ENCODE measurements at places on chromosomes 5 and 9.

- H3K4me1 ChIP-seq: peaks cover 39% of the 10 kb centered on the region
- peaks cover 23% of the 10 kb centered on the region for H3K27me3 ChIP-seq
- no peaks in the 10 kb centered on the region for H3K36me3 ChIP-seq
- H3K27ac ChIP-seq: no peak overlapping the region
Observed at GRCh38 chr9:133509179-133510083, 15.3 kb downstream of the MYMK start.

GRCh38 chr5:59765446-59765845 is 128.1 kb downstream of the PDE4D start:
- no peak overlapping the region for H3K4me3 ChIP-seq
- H3K27me3 ChIP-seq: peaks cover 43% of the 10 kb centered on the region
- H3K4me1 ChIP-seq: peaks cover 5% of the 10 kb centered on the region
- no peak overlapping the region for H3K27ac ChIP-seq

- no peak overlapping the region for H3K4me3 ChIP-seq
- peaks cover 2% of the 10 kb centered on the region for H3K4me1 ChIP-seq
- DNase-seq: no peak
- no peaks in the 10 kb centered on the region for H3K27me3 ChIP-seq
Observed at GRCh38 chr5:57032151-57032551, 80.2 kb upstream of the MIER3 start.

DNA sequence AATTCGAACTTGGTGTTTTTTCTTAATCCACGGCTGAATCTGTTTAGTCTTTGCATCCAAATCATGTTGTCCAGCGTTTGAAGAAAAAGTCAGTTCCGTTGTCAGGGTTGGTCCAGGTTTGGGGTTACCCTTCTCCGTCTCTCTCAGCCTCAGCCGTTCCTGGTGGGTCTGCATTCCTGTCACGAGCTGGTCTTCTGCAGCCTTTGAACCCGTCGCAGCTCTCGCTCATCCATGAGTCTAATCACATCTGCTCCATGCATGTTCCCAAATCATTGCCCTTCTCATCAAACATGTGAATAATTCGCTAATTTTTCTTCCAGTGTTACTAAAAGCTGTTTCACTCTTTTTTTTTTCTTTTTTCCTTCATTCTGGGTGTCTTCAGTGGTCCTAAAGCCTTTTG is 39.0 kb upstream of the EXOC3 start:
- no peaks in the 10 kb centered on the region for H3K27me3 ChIP-seq
- DNase-seq: no peak
- H3K27ac ChIP-seq: no peak overlapping the region
- H3K4me1 ChIP-seq: peaks cover 16% of the 10 kb centered on the region

- peak; percentile 50 for DNase-seq
- H3K4me1 ChIP-seq: peaks cover 4% of the 10 kb centered on the region
- peaks cover 12% of the 10 kb centered on the region for H3K36me3 ChIP-seq
- H3K27ac ChIP-seq: no peak overlapping the region
- no peaks in the 10 kb centered on the region for H3K27me3 ChIP-seq
Observed at GRCh38 chr5:134651531-134651930, 2.9 kb downstream of the SEC24A start.

DNA sequence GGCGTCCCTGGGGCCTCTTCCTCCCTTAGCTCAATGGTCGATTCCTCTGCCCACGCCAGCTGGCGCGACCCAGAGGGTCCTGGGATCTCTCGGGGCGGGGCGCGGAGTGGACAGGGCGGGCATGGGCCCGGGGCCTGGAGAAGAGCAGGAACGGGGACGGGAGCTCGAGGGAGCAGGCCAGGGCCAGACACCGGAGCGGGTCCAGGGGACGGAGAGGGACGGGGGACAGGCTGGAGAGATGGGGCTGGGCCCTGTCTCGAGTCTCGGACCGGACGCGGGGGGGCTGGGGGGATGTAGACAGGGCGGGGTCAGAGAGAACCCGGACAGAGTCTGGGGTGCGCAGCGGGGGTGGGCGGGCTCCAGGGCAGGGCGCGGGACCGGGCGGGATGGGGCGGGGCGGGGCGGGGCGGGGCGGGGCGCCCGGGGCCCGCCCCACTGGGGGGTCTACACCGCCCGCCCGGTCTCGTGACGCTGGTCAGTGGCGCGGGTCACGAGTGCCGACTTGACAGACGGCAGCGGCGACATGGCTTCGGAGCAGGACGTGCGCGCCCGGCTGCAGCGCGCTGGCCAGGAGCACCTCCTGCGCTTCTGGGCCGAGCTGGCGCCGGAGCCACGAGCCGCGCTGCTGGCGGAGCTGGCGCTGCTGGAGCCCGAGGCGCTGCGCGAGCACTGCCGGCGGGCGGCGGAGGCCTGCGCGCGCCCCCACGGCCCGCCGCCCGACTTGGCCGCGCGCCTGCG is at the start of gene UAP1L1:
UAP1L1 (plus strand) TSS at position 508 of the 738 bp plus-strand sequence; CDS start at position 524, 16 bp downstream.
- H3K27ac ChIP-seq: no peak within 1 kb of the TSS
- H3K36me3 ChIP-seq: peaks cover 36% of the 10 kb centered on the region
- H3K27me3 ChIP-seq: no peaks in the 10 kb centered on the region
- H3K4me1 ChIP-seq: peaks cover 25% of the 10 kb centered on the region

GRCh38 chr9:127225801-127226625 is 38.6 kb upstream of the GARNL3 start:
- no peaks in the 10 kb centered on the region for H3K36me3 ChIP-seq
- no peak for DNase-seq
- no peak overlapping the region for H3K27ac ChIP-seq
- H3K27me3 ChIP-seq: peaks cover 19% of the 10 kb centered on the region
- no peak overlapping the region for H3K4me3 ChIP-seq

DNA sequence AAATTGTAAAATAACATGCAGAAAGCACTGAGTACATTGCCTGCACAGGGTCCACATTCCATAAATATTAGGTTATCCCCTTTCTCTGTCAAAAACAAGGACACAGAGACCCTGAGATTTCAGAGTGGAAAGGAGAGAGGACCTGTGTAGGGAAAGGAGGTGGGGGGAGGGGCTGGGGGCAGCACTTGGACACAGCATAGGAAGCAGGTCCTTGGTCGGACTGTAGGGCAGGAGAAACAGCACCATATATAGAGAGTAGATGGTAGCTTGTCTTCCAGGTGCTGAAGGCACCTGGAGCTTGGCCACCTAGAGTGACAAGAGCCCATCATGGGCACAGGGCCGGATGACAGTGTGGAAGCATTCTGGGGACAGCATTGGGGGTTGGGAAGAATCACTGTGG is 2.4 kb downstream of the TPM2 start:
- peak overlapping the region; percentile 4 for H3K27ac ChIP-seq
- H3K27me3 ChIP-seq: no peaks in the 10 kb centered on the region
- no peak overlapping the region for H3K4me3 ChIP-seq
- no peak for DNase-seq

DNA sequence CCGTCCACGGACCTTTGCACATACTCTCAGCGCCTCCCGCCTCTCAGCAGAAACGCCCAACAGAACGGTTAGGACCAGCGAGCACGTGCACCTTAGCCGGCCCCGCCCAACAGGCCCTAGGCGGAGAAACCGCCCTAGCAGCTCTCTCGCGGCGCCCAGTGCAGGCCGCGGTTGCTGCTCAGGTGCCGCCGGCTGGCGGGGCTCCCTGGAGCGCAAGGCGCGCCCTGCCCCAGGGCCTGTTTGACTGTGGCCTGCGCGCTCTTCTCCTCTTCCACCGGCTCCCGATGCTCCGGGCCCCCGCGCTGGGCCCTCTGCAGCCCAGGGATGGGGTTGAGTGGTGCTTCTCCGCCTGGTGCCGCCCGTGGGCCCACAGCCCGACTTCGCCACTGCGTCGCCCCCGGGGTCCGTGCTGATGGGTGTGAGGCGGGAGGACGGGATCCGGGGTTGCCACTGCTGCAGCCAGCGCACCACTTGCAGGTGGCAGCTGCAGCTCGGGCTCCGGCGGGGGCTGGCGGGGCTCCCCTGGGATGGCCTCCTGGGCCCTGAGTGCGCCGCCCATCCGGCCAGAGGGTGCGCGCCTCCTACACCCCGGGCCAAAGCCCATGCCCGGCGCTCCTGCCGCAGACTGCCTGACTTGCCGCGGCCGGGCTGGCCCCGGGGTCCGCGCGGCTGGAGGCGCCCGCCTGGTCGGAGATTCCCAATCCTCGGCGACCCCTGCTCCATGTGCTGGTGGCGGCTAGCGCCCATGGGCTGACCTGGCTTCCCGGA is 1889.4 kb upstream of the CDH9 start:
- H3K36me3 ChIP-seq: no peaks in the 10 kb centered on the region
- H3K4me3 ChIP-seq: no peak overlapping the region
- no peaks in the 10 kb centered on the region for H3K4me1 ChIP-seq
- no peak overlapping the region for H3K27ac ChIP-seq

DNA sequence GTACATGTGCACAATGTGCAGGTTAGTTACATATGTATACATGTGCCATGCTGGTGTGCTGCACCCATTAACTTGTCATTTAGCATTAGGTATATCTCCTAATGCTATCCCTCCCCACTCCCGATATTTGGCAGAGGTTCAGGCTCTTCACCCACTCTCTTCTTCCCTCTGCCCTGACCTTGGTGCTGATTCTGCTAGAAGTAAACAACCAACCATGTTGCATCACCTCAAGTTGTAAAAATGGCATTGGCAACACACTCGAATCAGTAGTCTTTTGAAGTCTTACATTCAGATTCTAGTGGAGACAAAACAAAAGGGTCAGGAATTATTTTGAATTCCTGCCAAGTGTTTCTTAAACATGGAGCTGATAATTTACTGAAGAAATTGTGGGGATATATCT is 40.0 kb downstream of the PRR16 start:
- peaks cover 7% of the 10 kb centered on the region for H3K36me3 ChIP-seq
- no peak overlapping the region for H3K4me3 ChIP-seq
- no peaks in the 10 kb centered on the region for H3K27me3 ChIP-seq
- no peaks in the 10 kb centered on the region for H3K4me1 ChIP-seq

DNA sequence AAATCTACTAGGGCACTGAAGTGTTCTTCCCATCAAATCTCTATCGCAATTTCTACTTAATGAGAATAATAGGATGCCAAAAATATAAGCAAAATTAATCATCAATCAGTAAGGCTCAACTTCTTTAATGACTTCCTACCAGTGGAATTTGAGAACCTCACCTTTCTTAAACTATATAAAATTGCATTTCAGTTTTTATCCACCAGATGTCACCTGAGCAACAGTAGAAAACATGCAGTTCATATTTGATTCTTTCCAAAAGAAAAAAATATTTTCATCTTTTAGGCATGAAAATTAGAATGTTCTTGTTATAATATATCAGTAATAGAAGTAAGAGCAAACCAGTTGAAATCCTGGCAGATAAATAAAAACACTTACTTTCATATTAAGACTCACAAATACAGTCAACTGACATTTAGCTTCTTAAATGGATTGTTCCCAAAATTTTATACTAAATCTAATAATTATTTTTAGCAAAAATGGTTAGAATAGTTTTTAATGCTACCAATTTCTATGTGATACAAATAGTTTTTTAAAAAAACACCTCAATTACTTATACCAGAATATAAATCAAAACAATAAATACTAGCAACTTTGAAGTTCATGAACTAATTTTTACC is 13.4 kb upstream of the CCDC112 start:
- peak; percentile 53 for DNase-seq
- H3K27me3 ChIP-seq: no peaks in the 10 kb centered on the region

- no peak overlapping the region for H3K4me3 ChIP-seq
- DNase-seq: no peak
- H3K27me3 ChIP-seq: no peaks in the 10 kb centered on the region
- no peaks in the 10 kb centered on the region for H3K36me3 ChIP-seq
Observed at GRCh38 chr5:53956632-53957031, 353.7 kb downstream of the ARL15 start.

DNA sequence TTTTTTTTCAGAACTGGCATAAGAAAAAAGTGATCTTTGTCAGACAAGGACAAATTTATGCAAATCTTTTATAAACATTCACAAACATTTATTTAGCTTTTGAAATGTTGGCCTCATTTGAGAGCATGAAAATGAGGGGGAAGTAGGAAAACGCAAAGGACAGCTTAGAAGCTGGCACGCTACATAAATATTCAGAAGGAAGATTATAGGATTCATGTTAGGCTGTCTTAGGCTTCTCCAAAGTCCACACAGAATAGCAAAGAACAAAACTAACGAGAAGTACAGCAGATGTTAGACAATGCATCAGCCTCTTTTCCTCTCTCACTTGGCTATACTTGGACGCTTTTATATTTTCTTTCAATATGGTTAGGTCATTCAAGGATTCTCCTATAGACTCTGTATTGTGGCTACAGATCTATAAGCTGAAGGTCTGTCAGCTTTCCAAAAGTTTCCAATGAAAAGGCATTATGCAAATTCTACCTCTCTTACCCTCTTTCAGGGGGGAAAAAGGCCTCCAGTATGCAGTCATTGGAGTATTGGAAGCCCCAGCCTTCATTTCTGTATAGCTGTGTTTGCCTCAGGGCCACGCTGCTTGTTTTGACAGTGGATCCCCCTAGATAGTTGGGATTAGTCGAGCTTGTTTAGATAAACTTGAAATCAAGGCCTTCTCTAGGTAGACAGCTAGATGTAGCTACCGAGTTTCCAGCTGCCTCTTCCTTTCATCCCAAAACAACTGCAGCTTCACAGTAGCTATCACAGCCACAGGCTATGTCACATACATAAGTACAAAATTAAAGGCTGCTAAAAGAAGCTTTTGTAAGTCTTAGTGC is 153.0 kb downstream of the DENND1A start:
- H3K4me1 ChIP-seq: no peaks in the 10 kb centered on the region
